Renal cortex interstitium (tissue), 15 donors: ENCODE measurements at places on chromosomes 6 and 20. TPM values are rescaled to one million over a fixed set of nuclear protein-coding genes. Genes with fewer than 3 reads are reported as not detected.

TMEM170B gene
- 11.5 TPM for polyA plus RNA-seq

- DNase-seq: no peak
Observed at GRCh38 chr6:29675561-29675960, 5.4 kb downstream of the ZFP57 start.

DNA sequence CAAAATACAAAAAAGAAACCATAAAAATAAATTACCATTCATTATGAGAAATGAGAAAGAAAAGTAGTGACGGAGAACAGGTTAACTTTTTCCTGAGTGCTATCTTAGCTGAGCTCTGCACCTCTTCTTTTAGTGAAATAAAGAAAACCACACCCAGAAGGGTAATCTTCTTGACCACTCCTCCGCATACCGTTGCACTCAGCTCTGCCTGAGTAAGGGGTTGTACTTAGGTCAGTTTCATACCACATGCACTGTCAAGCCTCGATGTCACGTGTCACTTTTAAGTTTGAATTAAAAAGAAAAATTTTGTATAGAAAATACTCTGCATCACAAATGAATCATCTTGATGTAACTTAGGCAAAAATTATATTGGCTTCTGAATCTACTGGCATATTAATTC, 2.8 kb downstream of the EZR start:
- no peak for DNase-seq

DNA sequence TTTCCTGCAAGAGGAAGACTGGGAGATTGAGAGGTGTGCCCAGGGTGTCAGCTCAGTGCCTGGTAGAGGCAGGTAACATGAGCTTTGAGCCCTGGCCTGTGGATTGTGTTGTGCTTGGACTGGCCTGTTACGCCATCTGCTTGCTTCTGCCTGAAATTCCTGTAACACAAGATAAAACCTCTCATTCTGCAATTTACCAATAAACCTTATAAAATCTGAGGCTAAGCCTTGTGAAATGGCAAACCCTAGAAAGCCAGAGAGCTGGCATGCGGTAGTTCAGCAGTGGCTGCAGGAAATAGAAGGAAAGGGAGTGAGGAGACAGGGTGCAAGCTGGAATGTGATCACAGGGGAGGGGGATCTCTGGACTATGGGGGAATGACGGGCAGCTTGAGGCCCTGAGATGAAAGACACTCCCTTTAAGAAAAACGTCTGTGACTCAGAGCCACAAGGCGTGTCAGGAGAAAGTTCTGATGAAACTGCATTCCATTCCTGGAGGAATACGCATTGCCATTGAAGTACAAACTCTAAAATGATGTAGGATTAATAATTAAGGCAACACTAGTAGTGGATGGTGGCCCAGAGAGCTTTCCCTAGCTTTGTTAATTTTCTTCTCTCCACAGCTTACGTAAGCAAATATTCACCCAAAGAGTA, 26.3 kb upstream of the TFAP2A start:
- peak; percentile 57 for DNase-seq

TASP1 gene
- polyA plus RNA-seq: 14.1 TPM

DNA sequence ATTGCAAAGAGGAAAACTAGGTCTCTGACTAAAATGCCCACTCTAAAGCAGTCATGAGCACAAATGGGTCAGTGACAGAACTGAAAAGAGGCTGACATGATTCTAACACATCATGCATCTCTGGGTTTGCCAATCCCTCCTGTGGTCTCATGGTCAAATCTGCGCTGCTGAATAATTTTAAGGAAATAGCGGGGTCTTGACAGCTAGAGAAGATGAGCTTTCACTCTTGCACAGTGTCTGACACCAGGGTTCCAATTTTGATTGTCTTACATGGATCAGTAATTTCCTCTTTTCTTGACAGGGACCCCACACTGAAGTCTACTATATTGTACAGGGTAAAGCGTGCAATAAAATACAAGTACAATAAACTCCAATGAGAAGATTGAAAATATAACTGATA, 236.8 kb upstream of the CNR1 start:
- DNase-seq: no peak

TNNC2 gene
- 0.50 TPM for polyA plus RNA-seq

GRCh38 chr6:68575765-68576439, 59.2 kb upstream of the ADGRB3 start:
- peak; percentile 54 for DNase-seq

GRCh38 chr6:5582762-5583161, 321.4 kb downstream of the FARS2 start:
- DNase-seq: no peak

DNA sequence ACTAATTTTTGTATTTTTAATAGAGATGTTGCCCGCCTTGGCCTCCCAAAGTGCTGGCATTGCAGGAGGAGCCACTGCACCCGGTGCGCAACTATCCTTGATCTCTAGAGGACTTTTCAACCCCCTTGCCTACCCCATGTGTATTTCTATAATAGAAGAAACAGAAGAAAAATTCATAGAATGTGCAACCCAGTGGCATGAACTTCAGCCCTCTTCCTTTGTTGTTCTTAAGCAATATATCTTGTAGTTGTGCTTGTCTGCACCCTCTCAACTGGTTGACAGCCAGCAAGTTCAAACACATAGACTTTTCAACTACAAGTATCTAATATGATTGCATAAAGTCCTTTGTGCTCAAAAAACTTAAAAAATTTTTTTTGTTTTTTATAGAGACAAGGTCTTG, 72.3 kb upstream of the NCOA3 start:
- DNase-seq: no peak

HLA-DQA2 gene
- 1.4 TPM for polyA plus RNA-seq

ALDH8A1 gene
- polyA plus RNA-seq: 36.4 TPM

GRCh38 chr6:3850451-3851203, 1.5 kb downstream of the FAM50B start:
- no peak for DNase-seq

DNA sequence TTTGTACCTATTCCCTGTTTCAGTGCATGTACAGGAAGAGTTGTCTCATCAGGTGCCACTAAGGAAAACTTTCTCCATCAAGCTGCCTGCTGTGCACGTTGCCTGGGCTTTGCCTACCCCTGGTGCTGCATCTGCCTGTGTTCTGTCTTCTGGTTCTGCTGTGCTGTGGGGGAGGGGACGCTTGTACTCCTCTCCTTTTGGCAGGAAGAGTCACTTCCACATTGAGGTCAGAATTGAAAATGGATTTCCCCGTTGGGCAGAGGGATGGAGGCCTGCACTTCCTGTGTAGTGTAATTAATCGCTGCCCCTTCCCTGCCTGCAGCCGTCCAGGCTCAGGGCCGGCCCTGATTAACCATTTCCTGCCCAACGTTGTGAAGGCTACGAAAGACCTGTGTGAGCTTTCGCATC, 153.3 kb downstream of the SCML4 start:
- DNase-seq: no peak

DNA sequence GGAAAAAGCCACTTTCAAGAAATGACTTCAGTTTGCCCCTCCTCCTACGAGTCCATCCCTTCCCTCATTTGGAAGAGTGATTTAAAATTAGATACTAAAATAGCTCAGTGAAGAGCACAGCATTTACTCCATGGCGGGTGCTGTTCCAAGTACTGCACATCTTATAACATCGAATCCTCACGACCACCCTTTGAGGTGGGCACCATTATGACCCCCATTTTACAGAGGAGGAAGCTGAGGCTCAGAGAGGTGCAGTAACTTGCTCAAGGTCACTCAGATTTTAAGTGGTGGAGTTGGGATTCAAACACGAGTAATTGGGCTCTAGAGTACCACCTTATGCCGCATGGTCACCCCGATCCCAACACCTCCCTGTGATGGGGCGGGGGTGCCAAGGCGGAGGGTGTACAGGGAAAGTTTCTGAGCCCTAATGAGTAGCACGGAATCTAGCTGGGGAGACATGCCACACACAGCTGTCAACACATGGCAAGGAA, 25.5 kb downstream of the TTBK1 start:
- DNase-seq: no peak

GRCh38 chr6:35048631-35049083, 92.5 kb downstream of the TCP11 start:
- peak; percentile 28 for DNase-seq

TAAR6 gene
- not detected for polyA plus RNA-seq

- no peak for DNase-seq
Observed at GRCh38 chr6:151535476-151536187, 41.8 kb downstream of the CCDC170 start.
